ENCODE measurements at places on chromosomes 1 and 21. TPM values are rescaled to one million over a fixed set of nuclear protein-coding genes. Genes with fewer than 3 reads are reported as not detected.

Gene OR2G6
- total RNA-seq, result not detected

Gene PFKFB2
- total RNA-seq, result 11.6 TPM

Gene MANEAL
- 41.0 TPM for total RNA-seq

Gene C1orf116
- total RNA-seq, result under 0.01 TPM

Gene PDC
- not detected for total RNA-seq

Gene CELF3
- total RNA-seq, result 71.4 TPM

Gene LCE1A
- total RNA-seq, result not detected

Gene CD84
- total RNA-seq, result 1.6 TPM

Gene NR5A2
- not detected for total RNA-seq

Gene KCNE1
- 2.2 TPM for total RNA-seq

Gene C1QB
- 5.9 TPM for total RNA-seq

Gene KIRREL1
- total RNA-seq, result 28.8 TPM

Gene FCN3
- total RNA-seq, result not detected

Gene HPDL
- total RNA-seq, result 1.3 TPM

Gene LCE1B
- total RNA-seq, result not detected

Gene VHLL
- total RNA-seq, result 1.3 TPM

Gene HPCAL4
- 47.9 TPM for total RNA-seq

Gene DNALI1
- total RNA-seq, result 11.3 TPM

Gene CD1D
- total RNA-seq, result 0.94 TPM

Gene LHX8
- total RNA-seq, result 0.31 TPM

Gene C8B
- total RNA-seq, result not detected

Gene CREB3L4
- total RNA-seq, result 15.7 TPM

Gene ARHGEF19
- total RNA-seq, result 1.6 TPM

Gene FLG2
- total RNA-seq, result not detected

Gene YIPF1
- 14.1 TPM for total RNA-seq

Gene AMY1A
- not detected for total RNA-seq

Gene SPATA17
- total RNA-seq, result 3.1 TPM

Gene HSPB7
- not detected for total RNA-seq

Gene RHEX
- not detected for total RNA-seq

Gene GCSAML
- 0.31 TPM for total RNA-seq

Gene AGMAT
- 0.31 TPM for total RNA-seq

Gene HRNR
- total RNA-seq, result not detected

Gene KCNJ9
- 14.7 TPM for total RNA-seq

Gene GPATCH3
- 12.5 TPM for total RNA-seq

Gene CSDE1
- 501 TPM for total RNA-seq

Gene NR1I3
- total RNA-seq, result not detected

Gene TMEM82
- total RNA-seq, result not detected

Gene ZNF362
- 23.5 TPM for total RNA-seq

Gene PPT1
- total RNA-seq, result 48.5 TPM

Gene IFNLR1
- under 0.01 TPM for total RNA-seq

Gene ELAVL4
- total RNA-seq, result 88.9 TPM

Gene GBP4
- 1.3 TPM for total RNA-seq

Gene RYR2
- total RNA-seq, result 61.7 TPM

Gene CBR3
- 2.8 TPM for total RNA-seq

Gene PRR9
- not detected for total RNA-seq

Gene CFAP141
- total RNA-seq, result not detected

Gene RAP1GAP
- 31.6 TPM for total RNA-seq

Gene USH2A
- total RNA-seq, result 0.31 TPM

Gene LRRIQ3
- 1.3 TPM for total RNA-seq

Gene NES
- 29.7 TPM for total RNA-seq

Gene CRNN
- total RNA-seq, result not detected

Gene CYP4A11
- 0.31 TPM for total RNA-seq

Gene NAV1
- total RNA-seq, result 101 TPM

Gene VASH2
- 80.4 TPM for total RNA-seq

Measured in parietal lobe (tissue), 2 donors.